ENCODE measurements at places on chromosomes 2 and 18.

DNA sequence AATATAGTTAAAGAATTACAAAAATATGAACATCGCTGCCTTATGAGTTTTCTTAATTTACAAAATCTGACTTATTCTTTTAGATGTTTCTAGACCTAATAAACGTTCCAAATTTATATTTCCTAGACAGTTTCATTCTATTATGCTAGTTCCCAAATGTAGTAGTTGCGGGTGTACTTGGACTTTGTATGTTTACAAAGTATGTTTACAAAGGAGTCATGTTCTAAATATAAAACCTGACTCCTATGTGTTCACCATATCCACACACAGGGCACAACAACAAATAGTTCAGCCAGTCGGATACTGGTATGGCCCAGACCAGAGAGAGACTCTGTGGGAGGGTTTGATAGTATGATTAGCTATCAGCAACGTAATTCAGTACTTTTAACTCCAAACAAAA is 230.7 kb downstream of the KCNH7 start:
- no peak for DNase-seq

- DNase-seq = no peak
These were observed 671.3 kb upstream of the CHAC2 start for GRCh38 chr2:53096351-53096750.

DNA sequence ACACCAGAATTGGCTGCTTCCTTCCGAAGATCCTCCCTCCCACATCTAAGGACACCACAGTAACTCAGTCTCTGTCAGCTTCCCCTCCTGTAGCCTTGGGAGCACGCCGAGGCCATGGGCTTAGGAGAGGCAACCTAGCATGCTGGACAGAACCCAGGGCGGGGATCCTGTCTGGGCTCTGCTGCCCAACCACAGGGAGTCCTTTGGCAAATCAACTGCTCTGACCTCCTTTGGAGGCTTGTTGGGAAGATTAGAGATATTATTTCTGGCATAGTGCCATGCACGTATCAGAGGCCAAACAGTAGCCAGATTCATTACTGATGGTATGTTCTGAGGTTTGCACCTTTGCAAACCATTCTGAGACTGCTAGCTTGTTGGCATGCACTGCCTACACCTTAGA is 262.7 kb upstream of the EPAS1 start:
- DNase-seq = no peak

DNA sequence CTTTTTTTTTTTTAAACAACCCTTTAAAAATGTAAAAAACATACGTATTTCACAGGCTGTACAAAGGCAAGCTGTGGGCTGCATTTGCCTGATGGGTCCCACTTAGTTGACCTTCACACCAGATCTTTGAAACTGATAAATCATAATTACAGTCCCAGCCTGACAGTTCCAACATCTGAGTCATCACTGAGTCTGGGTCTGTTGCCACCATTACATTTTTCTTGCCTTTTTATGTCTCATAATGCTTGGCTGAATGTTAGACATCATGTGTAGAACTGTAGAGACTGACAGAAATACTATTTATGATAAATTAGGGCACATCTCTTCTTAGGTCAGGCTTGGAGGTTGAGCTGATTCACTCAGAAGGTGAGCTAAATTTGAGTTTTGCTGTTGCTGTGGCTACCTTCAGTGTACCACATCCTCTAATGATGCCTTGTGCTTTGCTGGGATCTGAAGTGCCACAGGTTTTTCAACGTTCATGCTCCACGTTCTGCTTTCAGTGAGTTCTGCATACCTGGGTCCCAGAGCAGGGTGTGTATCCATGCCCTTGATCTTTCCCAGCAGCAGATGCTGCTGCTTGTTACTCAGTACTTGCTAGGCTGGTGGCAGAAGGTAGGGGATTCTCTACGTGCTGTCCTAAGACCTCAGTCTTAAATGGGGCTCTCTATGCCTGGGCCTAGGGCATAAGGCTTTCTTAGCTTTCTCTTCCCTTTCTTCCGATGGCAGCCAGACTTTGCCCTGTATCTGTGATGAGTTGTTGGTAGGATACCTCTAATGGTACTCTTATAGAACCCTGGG is 160.6 kb upstream of the SMAD7 start:
- DNase-seq = no peak

- no peak for DNase-seq
These were observed 45.8 kb downstream of the TCF7L1 start for GRCh38 chr2:85178980-85179411.

- DNase-seq = no peak
These were observed 57.8 kb downstream of the CYB5A start for GRCh38 chr18:74233933-74234325.

DNA sequence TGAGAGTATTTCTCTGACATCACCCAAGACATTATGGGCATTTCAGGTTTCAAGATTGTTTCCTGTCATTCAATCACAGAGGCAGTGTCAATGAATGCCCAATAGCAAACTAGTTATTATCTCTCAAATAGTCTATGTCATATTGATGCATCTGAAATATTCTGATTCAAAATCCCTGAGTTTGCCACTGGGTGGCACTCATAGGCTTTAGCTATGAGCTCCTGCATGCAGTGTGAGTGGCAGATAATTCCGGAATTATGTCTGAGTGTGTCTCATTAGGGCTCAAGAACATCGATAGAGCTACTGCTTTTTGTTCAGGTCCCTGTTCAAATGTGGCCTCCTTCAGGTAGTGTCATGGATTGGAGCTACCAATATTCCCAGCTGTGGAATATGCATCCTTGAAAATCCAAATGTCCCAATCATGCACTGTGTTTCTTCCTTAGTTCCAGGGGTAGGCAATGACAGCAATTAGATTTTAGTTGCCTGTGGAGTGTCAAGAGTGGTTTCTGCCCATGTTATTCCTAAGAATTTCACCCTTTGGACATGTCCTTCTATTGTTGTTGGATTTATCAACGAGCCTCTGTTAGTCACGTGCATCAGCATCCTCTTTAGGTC is 7.8 kb upstream of the OR6B3 start:
- peak; percentile 46 for DNase-seq

DNA sequence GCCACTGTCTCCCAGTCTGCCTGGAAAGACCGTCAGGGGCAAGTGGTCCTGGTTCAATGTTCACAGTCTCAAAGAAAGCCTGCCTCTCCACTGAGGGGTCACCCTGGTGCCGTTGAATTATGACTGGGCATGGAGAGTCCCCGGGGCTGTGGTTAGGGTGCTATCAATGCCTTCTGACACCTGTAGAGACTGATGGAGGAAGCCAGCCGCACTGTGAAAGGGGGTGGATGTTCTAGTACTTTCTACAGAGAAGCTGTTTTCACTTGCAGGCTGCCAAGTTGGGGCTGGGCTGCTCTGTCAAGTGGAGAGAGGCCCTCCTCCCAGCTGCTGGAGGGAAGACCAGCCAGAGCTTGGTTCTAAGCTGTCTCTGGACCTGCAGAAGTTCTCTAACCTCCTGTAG is 80.5 kb downstream of the BCL2L11 start:
- DNase-seq = no peak

DNA sequence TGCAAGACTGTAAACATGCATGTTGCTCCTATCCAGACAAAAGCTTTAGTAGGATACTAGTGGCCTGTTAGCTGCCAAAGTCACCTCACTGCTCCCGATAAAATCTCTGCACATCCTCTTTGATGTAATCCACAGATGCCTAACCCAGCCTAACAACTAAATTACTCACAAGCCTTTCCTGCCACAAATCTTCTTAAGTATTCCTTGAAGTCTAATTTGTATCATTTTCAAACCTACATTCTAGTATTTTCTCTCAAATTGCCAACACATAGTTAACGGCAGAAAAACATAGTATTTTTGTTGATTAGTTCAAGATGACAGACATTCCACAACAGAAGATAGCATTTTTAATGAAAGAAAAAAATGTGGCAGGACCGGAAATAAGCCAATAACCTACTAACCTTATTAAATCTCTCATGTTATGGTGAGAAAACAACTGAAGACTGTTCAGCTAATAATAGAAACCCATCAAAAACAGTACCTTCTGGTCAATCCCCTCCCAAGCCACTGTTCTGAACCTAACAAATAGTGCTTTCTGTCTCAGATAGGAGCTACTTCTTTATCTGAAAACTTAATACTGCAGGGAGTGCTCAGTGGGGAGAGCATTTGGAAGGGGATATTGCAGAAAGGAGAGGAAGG is at the start of gene MPP4:
Gene MPP4 (minus strand): TSS at position 57 of the 639 bp plus-strand sequence. CDS start 4,690 bp downstream, outside the sequence.
- no peak for DNase-seq

GRCh38 chr2:132605236-132606180 is 64.5 kb downstream of the LYPD1 start:
- no peak for DNase-seq

DNA sequence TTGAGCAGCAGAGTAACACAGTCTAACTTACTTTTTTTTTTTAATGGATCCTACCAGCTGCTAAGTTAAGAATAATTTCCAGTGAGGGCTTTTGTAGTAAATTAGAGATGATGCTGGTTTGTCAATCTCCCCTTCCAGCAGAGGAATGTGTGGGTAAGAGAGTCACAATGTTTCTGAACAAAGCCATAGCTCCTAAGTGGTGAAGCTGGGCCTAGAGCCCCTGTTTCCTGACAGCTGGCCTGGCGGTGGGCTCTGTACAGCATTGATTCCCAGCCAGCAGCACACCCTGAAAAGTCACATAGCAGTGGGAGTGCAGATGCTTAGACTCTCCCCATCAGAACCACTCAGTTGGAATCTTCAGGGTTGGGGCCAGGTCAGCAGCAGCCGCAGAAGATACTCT is 24.4 kb downstream of the CAPG start:
- DNase-seq = no peak
